ENCODE measurements at places on chromosomes 7 and 10. TPM values are rescaled to one million over a fixed set of nuclear protein-coding genes. Genes with fewer than 3 reads are reported as not detected.
A peak's percentile ranks its signal among the peaks of the same experiment; 100 is the strongest.

DNA sequence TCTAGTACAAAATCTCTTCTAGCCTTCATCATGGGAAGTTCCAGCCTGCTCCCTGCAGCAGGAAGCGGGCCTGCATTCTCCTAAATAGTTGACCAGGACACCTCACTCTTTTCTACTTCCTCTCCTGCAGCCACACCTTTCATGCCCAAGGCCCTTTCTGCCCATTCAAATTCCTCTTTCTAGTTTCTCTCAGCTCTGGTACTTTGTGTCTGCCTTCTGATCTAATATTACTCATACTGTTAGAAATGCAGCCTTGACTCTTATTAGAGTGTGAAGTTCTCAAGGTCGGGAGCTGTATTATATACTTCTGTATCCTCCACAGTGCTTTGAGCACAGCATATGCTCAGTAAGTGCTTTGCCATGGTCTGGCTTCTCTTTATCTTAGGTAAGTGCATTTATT, 103.1 kb downstream of the PRKCQ start:
- no peak for DNase-seq

Gene LIPN
- not detected for total RNA-seq

Gene DDC
- 0.09 TPM for total RNA-seq

GRCh38 chr7:100803398-100804161, 23.7 kb downstream of the EPHB4 start:
- peak; percentile 92 for DNase-seq

- peak; percentile 86 for DNase-seq
These were observed 80.6 kb downstream of the ARHGAP21 start for GRCh38 chr10:24642921-24643678.

DNA sequence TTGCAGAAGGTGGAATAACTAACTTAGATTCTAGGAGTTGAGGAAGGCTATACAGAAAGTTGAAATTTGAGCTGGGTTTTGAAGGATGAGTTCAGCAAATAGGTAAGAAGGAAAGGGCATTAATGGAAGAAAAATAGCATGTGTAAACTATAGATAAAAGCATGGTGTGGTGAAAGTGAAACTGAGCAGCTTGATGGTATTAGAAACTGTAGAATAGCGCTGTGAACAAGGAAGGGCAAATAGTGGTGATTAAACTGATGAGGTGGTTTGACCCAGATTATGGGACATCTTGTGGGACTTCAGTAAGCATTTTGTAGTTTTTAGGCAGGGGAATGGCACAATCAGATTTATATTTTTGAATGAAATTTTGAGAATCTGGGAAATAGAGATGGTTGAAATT, 90.5 kb downstream of the EXOC6 start:
- DNase-seq = no peak

- DNase-seq = no peak
These were observed 49.1 kb upstream of the GPAM start for GRCh38 chr10:112232670-112233069.

DNA sequence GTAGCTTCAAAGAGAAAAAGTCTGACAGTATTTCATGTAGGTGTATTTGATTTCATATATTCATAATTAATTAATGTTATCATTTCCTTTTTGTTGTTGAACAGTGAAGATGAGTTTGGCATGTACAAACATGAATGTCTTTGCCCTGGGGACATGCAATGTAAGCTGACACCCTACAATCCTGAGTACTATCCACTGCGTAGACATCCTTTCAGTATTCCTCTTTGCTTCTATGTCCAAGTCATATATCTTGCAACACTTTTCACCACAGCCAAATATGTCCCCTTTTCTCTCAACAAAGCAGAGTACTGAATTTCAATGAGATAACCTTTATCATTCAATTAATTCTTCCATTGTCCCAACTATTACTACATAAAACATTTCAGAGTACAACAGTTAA, 93.6 kb downstream of the GPR37 start:
- no peak for DNase-seq

- peak; percentile 60 for DNase-seq
These were observed 82.1 kb downstream of the SLC37A3 start for GRCh38 chr7:140316165-140316661.

GRCh38 chr10:104478380-104478779, 124.7 kb downstream of the CFAP58 start:
- no peak for DNase-seq

- DNase-seq = no peak
These were observed 48.8 kb upstream of the CAMK2B start for GRCh38 chr7:44374007-44374763.

Gene PDE1C
- 4.5 TPM for total RNA-seq

DNA sequence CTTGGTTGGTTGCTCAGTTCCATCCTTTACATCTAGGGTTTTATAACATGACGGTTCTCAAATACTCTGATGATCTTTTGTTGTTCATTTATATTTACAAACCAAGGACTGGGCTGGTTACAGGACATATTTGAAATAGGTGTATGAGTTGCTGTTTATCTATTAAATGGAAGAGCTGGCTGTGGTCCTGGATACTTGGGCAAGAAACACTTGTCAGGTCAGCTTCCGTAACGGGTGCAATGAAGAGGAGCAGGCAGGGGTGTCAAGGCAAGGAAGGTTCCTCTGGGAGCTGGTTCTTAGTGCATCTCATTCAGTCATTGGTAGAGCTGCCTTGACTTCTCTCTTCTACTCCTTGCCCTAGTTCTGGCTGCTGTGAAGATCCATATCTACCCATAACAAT, 4.8 kb upstream of the TMEM26 start:
- no peak for DNase-seq

DNA sequence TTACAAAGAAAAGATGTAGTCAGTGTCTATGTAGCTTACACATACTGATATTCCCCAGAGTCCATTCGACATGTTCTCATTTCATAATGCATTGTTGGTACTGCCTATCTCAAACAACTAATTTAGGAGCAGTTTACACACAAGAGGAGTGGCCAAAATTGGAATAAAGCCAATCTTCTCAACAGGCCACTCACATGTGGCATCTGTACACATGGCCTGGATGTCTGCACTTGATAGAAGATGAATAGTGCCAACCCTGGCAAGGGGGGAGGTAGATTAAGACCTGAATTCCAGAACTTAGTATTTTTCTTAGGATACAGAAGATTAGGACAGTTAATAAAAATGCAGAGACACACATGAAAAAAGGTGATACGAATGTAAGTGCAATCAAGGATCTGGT, 125.3 kb upstream of the STARD3NL start:
- DNase-seq = peak; percentile 4

DNA sequence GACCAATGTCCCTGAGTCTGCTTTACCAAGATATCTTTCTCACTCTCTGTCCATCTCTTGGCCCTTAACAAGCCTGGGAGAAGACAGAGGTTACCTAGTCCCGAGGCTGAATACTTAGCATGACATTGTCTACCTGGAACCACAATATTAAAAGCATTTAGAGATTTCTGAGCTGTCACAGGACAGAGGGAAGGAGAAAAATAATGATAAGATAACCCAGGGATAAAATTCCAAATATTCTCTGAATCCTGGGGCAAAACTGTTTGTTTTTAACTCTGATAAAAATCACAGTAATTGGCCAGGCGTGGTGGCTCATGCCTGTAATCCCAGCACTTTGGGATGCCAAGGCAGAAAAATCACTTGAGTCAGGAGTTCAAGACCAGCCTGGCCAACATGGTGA, 12.0 kb upstream of the MAPK8 start:
- DNase-seq = no peak

Gene OPALIN
- not detected for total RNA-seq

- no peak for DNase-seq
These were observed 405.2 kb upstream of the AUTS2 start for GRCh38 chr7:69193061-69193460.

GRCh38 chr10:82402906-82403401, 528.0 kb downstream of the NRG3 start:
- DNase-seq = no peak

DNA sequence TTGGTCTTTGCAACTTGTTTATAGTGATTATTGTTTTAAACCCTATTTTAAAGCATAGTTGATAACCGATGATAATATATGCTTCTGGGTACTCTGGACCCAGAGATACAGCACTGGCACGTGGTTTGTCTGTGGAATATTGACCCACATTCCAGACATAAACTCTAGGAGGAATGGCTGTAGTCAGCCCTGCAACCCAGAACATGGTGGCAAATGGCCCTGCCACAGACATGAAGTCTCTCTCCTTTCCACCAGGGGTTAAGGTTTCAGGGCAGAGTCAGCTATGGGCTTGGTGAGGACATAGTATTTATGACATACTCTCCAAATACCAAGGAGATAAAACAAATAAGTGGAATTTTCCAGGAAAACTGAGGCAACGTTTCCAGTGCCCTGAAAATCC, 83.6 kb downstream of the NAMPT start:
- no peak for DNase-seq

GRCh38 chr7:80591654-80592053, 46.8 kb upstream of the CD36 start:
- DNase-seq = peak; percentile 28

- DNase-seq = no peak
These were observed 64.4 kb upstream of the LEP start for GRCh38 chr7:128176696-128177095.

DNA sequence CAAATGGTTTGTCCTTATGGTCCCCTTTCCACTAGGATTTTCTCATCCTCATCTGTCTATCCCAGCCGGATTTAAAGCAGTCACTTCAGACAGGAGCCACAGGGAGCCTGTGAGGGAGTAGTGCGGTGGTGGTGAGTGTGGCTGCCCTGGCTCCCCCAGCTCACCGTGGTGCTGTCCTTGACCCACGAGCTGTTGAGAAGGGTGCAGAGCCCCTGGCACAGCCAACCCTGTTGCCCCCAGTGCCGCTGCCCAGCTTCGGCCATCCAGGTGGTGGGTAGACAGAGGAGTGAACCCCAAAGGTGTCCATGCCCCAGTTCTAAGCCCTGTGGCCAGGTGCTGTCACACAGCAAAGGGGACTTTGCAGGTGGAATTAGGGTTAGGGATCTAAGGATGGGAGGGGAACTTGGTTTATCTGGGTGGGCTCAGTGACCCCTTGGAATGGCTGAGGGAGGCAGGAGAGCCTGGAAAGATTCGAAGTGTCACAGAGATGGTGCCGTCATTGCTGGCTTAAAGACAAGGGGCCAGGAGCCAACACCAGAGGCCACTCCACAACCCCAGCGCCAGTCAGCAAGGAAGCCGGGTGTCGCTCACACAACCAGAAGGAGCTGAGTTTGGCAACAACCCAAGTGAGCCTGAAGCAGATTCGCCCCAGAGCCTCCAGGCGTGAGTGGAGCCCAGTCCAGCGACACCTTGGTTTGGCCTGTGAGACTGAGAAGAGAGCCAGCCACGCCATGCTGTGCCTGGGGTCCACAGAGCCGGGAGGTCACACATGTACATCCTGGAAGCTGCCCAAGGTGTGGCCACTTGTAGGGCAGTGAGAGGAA, 142.4 kb downstream of the ADCY1 start:
- DNase-seq = no peak

DNA sequence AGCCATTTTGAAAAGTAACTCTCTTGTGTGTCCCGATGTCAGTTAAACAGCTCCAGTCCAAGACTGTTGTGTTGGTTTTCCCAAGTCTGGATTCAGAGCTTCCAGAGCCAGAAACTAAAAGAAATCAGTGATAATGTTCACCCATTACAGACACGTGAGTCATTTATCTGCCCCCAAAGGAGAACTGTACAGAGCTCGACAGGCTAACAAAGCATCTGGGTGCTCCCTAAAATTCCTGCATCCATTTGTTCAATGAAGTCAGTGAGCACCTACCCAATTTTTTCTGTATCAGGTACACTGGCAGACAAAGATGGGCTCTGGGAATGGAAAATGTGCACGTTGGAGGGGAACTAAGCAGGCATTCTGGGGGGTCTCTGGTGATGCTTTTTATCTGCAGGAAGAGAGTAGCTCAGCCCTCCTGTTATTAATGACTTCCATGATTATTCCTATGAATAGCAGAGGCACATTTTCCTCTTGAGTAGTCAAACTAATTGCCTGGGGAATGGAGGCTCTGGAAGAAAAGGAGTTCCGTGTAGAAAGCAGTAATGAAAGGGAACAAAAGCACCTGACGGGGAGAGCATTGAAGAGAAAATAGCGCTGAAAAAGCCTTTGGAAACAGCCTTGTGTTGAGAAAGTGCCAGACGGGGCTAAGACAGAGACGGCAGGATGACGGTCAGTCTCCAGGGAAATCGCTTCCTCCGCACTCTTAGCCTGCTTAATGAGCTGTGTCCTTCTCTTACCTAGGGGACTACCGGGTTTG, 75.3 kb downstream of the GAD2 start:
- no peak for DNase-seq

GRCh38 chr7:45923290-45923689, 2.2 kb upstream of the IGFBP3 start:
- DNase-seq = peak; percentile 91

DNA sequence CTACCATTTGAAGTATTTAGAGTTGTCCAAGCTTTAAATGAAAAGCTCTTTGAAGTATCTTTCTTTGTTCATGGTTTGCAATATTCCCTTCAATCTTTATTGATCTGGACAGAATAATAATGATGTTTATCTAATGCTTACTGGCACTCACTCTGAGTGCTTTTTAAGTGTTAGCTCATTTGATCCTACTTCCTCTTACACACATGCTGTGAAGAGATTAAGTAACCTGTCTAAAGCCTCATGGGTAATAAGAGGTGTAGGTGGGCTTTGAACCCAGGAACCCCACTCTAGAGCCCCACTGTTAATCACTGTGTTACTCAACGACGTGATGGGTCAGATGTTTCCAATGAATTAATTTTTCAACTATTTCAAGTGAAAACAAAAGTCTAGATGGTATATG, 31.1 kb upstream of the ADD3 start:
- no peak for DNase-seq

Gene ASCC1
- 16.2 TPM for total RNA-seq

DNA sequence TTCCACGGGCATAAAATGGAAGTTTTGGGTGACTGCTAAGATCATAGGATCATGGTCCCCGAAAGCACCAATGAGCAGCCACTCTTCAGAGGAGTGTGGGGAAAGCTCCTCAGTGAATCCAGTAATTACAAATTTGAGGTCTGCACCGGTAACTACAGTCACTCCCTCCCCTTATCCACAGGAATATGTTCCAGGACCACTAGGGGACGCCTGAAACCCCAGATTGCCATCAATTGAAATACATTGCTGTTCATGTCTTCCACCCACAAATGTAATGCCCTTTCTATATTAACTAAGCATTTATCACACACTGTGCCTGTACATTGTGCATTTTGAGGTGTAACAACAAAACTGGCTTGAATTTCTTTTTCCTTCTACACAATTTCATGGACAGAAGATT, 447.9 kb upstream of the PFKP start:
- DNase-seq = peak; percentile 60

DNA sequence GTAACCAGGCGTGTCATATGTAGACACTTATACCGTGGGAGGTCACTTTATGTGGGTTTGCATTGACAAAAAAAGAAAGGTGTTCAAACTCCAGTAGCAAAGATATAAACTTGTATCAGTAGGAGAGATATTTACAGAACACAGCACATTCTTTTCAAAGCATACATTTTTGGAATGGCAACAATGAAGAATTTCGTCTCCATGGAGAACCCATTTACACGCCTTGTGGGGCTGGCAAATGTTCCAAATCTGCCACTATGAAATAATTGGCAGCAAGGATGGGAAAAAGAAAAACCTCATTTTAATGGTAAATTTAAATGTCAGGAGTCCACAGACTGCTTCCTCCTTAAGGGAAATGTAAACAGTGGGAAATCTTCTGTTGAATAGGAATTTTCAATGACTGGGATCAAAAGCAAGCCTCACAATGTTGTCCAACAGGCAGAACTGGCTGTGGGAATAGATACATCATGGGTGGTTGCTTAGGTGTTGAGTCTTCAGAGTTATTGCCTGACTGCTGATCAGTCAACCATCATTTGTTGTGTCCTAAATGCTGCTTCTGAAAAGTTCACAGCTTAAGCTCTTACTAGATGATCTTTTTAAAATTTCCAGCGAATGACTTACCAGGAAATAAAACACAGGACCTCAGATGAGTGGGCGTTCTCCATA, 256.6 kb upstream of the SEMA3C start:
- peak; percentile 69 for DNase-seq

Measured in muscle of leg (tissue), 16 donors.